ENCODE measurements at places on chromosomes 4 and X. TPM values are rescaled to one million over a fixed set of nuclear protein-coding genes. Genes with fewer than 3 reads are reported as not detected.

DNA sequence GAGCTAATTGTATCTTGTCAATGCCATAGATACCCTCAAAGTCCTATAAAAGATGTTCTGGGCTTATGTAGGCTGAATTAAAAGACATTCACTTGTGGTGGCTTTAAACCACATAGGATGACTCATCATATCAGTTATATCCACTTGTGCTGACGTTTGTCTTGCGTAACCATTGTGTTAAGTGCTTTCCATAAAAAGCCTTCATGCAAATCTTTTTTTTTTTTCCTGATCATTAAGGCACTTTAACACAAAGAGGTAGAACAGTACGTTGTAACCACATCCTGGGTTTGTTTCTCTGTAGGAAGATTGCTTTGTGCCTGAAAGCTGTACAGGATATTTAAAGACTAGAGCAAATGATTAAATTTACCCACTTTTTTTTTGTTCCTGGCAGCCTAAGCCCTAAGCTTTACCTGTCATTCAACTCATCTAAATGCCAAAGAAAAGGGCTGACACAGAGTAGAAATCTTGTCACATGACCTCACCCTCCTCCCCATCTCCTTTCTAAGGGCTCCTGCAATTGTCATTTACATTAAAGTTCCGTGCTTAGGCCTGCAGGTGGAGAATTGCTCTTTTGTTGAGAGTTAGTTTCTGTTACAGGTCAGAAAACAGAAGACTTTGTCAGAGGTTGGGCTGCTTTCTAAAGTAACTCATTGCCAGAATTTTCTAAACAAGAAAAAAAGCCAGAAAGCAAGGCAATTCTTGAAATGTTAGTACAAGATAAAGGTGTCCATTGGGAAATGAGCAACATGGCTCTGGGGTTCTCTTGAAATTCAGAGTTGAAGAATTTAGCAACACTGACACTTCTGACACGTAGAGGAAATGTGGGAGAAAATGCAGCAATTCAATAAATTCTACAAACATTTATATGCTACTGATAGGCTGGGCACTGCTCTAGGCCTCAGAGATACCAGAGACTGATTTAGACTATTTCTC, 555.6 kb downstream of the PPARGC1A start:
- H3K27me3 ChIP-seq, result no peaks in the 10 kb centered on the region
- H3K4me3 ChIP-seq, result peak overlapping the region; percentile 21
- H3K27ac ChIP-seq, result peak overlapping the region; percentile 81
- peaks cover 26% of the 10 kb centered on the region for H3K4me1 ChIP-seq

GRCh38 chr4:7135389-7135746, 57.0 kb upstream of the SORCS2 start:
- no peaks in the 10 kb centered on the region for H3K4me1 ChIP-seq
- H3K4me3 ChIP-seq, result no peak overlapping the region
- no peak for DNase-seq
- H3K36me3 ChIP-seq, result no peaks in the 10 kb centered on the region
- H3K27me3 ChIP-seq, result peaks cover 3% of the 10 kb centered on the region
- H3K27ac ChIP-seq, result no peak overlapping the region

- no peaks in the 10 kb centered on the region for H3K36me3 ChIP-seq
- no peak for DNase-seq
- peaks cover 4% of the 10 kb centered on the region for H3K27me3 ChIP-seq
- H3K27ac ChIP-seq, result no peak overlapping the region
Observed at GRCh38 chr4:123381996-123382395, 14.6 kb upstream of the SPRY1 start.

Gene SLC4A4
- 0.08 TPM for total RNA-seq

Gene ADGRG4
- total RNA-seq, result not detected

Gene TBX22
- total RNA-seq, result not detected

DNA sequence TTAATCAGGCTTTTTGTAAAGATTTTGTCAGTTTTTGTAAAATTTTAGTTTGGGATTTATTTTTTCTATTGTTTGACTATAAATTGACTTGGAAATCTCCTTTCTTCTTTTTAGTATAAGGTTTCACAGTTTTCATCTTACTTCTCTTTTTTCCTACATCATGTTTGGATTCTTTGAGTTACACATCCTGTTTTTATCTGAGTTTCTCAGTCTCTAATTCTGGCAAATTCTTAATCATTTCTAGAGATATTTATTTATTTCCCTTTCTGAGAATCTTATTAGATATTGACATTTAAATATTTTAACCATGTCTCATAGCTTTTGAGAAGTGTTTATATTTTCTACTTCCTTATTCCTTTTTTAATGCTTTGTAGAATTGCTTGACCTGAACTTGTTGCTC, 20.7 kb downstream of the USP53 start:
- DNase-seq, result no peak
- H3K4me1 ChIP-seq, result peaks cover 88% of the 10 kb centered on the region
- H3K4me3 ChIP-seq, result no peak overlapping the region

Measured in naive thymus-derived CD8-positive, alpha-beta T cell (primary cell).